ENCODE measurements at places on chromosomes 12 and 14.

- DNase-seq = no peak
Measured at GRCh38 chr12:47717443-47718193, 7.7 kb downstream of the ENDOU start.

- no peak for DNase-seq
Measured at GRCh38 chr14:26872515-26873361, 274.9 kb upstream of the NOVA1 start.

GRCh38 chr12:124387528-124387911 is 92.6 kb downstream of the RFLNA start:
- DNase-seq = no peak

GRCh38 chr12:120115692-120116440 is 687 bp downstream of the RAB35 start:
- no peak for DNase-seq

- no peak for DNase-seq
Measured at GRCh38 chr12:24911271-24911791, 37.6 kb downstream of the BCAT1 start.

GRCh38 chr12:29310899-29311298 is 70.1 kb downstream of the ERGIC2 start:
- DNase-seq = no peak

- DNase-seq = no peak
Measured at GRCh38 chr14:62854951-62855350, 190.3 kb downstream of the KCNH5 start.

DNA sequence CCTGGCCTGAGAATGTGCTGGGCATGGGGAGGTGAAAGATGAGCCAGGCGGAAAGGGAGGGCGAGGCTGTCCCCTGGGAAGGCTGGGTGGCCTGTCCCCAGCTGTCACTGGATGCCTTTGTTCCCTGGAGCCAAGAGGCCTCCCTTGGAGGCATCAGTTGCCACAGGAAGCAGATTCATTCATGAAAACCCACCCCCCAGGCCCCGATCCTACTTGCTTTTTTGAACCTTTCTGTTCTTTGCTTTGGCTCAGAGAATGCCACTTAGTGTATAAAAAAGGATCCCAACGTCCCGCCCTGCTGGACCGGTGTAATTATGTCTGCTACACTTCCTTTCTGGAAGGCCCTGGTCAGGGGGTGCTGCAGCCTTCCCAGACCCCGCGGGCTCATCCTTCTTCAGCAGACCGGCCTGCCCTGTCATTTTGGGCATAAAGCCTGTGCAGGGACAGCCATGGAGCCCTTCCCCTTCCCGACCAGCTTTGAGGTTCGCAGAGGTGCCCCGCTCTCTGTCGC is 220.2 kb downstream of the SLC41A2 start:
- DNase-seq = no peak

DNA sequence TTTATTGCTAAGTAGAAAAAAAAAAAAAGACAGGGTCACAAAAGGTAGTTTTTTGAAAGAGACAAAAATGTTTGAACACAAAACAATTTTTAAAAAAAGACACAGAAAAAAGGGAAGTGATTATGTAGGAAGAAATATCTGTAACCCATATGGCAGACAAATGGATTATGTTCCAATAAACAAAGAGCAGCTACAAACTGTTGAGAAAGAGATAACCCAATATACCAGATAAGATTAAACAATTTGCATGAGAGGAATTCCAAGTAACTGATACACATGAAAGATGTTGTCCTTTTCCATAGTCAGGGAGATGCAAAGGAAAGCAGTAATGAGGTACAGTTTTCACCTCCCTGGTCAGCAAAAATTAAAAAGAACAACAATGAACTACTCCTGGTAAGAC is 44.9 kb downstream of the PTPRR start:
- no peak for DNase-seq

- DNase-seq = no peak
Measured at GRCh38 chr14:29045237-29045636, 278.6 kb downstream of the FOXG1 start.

Data from stimulated activated CD4-positive, alpha-beta T cell treated with anti-CD3 and anti-CD28 coated beads, TNF-alpha, amount 100 ng/mL, for 4 hours (primary cell).